Mesenteric fat pad (tissue), 1 donor: ENCODE measurements at places on chromosomes 6 and 20.

DNA sequence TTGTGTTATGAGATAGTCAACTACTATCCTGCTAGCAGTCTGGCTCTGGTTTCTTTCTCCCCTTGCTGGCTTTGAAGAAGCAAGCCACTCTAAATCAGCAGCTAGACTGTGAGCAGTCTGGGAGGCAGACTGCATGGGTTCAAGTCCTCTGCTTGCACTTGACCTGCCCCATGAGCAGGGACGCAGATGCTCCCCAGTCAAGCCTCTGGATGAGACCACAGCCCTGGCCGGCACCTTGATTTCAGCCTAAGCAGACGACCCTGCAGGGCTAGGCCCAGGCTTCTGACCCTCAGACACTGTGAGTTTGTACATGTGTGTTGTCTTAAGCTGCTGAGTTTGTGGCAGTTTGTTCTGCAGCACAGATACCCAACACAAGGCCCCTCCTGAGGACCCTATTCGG is 105.8 kb downstream of the SULF2 start:
- peak; percentile 80 for DNase-seq

DNA sequence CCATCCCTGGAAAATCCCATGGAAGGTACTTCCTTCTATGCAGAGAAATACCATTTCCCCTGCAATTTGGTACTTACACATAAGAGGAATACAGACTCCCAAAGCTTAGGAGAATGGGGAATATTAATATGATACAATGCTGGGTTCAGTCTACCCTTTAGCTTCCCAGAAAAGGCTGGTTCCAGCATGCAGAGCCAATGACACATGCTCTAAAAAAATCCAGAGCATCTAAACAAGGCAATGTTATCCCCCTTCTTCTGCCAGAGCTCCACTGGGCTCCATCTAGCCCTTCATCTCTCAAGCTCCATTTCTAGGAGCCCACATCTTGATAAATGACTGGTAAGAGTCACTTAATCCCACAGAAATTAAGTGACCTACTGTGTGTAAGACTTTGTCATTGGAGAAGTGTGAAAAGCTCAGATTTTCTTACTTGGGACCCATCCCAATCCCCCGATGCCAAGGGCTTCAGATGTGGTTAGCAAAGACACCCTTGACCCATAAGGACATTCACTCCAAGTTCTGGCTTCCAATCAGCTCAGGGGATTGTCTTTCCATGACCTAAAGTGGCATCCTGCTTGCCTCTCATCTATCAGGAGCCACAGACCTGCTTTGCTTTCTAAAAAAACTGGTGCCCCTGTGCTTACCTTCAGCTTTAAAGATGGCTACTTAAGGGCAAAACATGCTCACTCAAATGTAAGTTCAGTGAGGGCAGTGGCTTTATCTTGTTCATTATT is 137.5 kb downstream of the UNC5CL start:
- no peak for DNase-seq

DNA sequence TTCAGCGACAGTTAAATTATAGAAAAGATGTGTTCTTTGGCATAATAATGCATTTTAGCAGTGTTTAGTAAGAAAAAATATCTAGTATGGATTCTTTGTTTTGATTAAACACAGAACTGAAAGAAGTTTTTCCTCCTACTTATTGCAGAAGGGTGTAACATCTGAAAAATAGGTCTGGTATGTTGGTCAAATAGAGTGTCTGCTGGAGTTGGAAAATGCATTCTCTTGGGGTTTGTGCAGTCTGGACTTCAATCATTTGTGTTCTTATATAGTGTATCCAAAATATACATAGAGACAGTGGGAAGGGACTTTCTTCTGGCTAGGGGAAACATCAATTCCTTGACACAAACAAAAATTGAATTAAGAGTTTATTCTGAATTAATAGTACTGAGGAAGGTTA is 132.4 kb upstream of the MAN1A1 start:
- no peak for DNase-seq

GRCh38 chr6:43698584-43699349 is 11.2 kb upstream of the MRPS18A start:
- no peak for DNase-seq

DNA sequence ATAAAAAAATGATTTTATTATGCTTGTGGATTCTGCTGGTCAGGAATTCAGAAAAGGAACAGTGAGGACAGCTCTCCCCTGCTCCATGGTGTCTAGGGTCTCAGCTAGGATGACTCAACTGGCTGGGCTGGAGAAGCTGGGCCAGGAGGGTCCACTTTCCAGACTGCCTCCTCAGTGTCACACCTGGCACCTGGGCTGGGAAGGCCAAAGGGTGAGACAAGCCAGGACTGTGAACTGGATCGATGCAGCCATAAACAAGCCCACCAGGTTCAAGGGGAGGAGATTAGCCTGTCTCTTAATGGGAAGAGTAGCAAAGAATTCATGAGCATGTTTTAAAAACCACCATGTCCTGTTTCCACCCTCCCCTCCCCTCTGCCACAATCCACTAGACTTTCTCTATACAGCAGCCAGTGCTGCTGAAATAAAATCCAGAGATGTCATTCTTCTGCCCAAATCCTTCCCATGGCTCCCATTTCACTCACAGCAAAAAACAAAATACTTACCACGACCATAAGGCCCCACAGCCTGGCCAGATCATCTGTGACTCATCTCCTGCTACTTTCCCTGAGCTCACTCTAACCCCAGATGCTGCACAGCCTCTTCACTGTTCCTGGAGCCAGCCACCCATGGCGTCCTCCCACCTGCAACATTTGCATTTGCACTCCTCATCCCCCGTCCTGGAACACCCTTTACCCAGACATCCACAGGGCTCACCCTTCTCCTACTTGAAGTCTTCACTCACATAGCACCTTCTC is 13.8 kb downstream of the SPTLC3 start:
- DNase-seq, result no peak

- DNase-seq, result no peak
These were observed 73.3 kb downstream of the MAN1A1 start for GRCh38 chr6:119276211-119276610.

GRCh38 chr20:63741676-63742380 is 2.3 kb downstream of the SLC2A4RG start:
- DNase-seq, result no peak

DNA sequence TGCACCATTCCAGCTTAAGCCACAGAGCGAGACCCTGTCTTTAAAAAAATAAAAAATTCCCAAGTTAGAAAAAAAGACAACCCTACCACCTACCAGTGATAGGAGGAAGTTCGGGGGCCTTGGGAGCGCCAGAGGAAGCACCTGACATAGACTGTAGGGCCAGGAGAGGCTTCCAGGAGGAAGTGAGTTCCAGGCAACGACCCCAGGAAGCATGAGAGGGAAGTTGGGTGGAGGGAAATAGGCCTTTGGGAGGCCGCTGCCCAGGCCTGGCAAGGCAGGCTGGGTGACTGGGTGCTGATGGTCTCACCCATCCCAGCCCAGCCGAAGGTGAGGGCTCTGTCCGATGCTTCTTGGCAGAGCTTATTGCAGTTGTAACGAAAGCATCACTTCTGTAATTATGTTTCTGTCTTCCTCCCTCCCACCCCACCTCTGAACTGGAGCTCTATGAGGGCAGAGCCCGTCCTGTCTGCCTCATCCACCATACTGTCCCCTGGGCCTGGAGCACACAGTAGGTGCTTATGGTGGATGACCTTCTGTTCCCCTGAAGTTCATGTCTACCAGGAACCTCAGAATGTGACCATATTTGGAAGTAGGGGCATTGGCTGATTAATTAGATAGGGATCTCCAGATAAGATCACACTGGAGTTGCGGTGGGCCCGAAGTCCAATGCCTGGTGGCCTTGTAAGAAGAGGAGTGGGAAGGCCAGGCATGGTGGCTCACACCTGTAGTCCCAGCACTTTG is 54.1 kb downstream of the UBE2V1 start:
- no peak for DNase-seq
